ENCODE measurements at places on chromosomes 1 and 21.

DNA sequence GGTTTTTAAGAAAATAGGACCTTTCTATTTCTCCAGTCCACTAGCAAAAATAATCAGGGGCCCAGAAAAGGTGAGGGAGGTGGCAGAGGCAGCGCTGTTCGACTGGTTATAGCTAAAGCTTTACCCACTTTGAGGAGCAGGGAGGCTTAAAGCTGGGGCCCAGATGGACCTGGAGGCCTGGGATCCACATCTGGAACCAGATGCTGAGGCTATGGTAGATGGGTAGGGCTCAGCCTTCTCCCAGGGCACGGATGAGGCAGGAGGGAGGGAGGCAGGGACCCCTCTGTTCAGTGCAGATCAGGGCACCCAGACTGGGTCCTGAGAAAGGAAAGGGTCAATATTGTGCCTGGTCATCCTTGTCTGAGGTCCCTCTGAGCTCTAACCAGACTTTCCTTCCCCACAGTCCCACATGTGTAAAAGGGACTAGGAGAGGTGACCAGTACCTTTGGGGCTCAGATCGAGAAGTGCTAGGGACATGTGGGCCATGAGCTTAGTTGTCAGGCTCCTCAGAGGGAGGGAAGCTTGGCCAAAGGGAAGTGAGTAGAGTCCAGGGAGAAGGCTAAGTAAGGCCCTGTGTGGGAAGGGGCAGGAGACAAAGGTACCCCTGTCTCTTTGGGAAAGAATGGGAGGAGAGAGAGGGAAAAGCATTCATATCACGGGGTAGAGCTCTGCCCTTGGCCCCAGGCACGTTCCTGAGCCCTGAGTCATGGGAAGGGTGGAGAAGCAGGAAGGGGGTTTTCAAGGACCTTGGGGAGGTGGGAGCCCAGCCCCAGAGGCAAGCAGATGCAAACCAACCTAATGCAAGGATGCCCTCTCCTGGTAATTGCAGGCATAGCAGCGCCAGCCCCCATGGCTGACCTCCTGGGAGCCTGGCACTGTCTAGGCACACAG lies 15.4 kb downstream of the LMNA start:
- DNase-seq: peak; percentile 98

GRCh38 chr1:147625362-147625995 lies 44.8 kb downstream of the ACP6 start:
- no peak for DNase-seq

DNA sequence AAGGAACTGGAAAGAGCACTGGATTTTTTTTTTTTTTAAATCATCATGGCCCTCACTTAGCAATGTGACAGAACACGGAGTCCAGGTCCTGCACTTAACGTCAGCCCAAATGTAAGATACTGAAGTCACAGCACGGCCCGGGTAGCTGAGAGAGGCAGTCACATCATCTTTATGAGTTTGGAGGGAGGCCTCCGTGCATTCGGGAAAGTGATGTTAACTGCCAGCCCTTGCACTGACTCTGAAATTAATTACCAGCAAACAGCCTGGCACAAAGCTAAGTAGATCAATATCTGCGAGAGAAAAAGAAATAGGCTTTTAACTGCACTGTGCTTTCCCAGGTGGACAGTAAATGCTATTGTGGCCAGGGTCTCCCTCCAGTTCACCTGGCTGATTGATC lies 109.5 kb upstream of the ADAR start:
- DNase-seq: no peak

- peak; percentile 40 for DNase-seq
Measured at GRCh38 chr1:199273837-199274379, 635.1 kb downstream of the PTPRC start.

DNA sequence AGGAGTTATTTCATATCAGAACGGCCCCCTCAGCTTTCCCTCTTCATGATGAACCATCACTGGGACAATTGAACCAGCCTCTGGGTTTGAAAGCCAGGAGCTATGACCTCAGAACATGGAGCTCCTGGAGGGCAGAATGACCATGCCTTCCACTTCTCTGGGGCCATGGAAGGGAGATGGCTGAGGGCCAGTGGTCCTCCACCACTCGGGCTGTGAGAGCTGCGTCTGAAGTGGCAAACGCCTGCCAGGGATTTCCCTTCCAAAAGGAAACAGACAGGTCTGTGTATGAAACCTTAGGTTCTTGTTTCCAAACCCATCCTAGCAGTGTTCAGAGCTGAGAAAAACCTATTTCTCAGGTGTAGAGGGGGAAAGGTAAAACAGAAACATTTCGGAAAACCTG lies 22.5 kb downstream of the PKP1 start:
- DNase-seq: no peak

GRCh38 chr1:5001466-5001865 lies 347.1 kb downstream of the AJAP1 start:
- DNase-seq: no peak

DNA sequence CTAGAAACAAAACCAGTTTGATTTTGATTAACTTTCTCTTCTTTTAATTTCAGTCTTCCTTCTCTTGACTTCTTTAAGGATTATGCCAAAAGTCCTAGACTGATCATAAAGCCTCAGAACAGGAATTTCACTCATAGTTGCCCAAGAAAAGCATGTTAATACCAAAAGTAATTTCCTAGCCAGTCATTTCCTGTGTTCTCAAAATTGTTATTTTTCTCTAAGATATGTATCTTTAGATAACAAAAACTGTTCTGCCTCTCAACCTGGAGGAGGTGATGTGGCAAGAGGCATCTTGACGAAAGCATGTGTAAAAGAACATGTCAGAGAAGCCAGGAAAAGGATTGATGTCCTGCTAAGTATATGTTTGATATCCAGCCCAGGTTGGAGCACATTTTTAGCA lies 78.0 kb upstream of the IPO9 start:
- peak; percentile 89 for DNase-seq

GRCh38 chr1:198788561-198789064 lies 149.8 kb downstream of the PTPRC start:
- no peak for DNase-seq

GRCh38 chr1:94486990-94487389 lies 54.6 kb downstream of the F3 start:
- DNase-seq: no peak

DNA sequence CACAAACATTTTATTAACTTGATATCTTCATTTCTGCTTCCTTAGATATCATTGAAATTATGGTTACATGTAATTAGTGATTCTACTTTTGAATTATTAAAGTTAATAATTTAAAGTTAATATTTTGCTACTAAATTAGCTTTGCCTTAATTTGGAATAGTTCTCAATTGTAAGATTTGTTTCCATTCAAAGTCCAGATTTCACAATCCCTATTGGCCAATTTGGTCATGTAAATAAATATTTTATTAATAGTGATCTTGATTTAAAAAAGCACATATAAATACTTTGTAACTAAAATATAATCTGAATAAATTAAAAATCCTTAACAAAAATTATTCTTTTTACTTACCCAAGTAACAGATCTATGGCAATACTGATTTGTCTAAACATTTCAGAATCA lies 1558.6 kb downstream of the NCAM2 start:
- no peak for DNase-seq

- no peak for DNase-seq
Measured at GRCh38 chr1:48775831-48776392, 779 bp downstream of the BEND5 start.

DNA sequence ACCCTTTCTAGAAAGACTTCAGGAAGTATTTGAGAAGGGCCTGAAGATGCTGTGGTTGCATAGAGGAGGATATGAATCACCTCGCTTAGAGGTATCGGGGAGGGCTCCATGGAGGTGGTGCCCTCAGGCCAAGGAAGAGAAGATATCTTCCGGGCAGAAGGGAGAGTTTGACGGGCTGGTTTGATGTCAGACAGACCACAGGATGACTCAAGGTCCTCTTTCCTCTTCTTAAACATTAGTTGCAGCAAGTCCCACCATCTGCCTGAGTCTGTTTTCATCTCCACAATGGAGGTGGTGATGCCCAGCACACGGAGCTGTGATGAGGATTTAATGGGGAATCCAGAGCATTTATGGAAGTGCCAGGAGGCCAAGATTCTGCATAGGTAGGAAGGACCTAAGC lies 25.1 kb upstream of the RUNX3 start:
- DNase-seq: peak; percentile 77

DNA sequence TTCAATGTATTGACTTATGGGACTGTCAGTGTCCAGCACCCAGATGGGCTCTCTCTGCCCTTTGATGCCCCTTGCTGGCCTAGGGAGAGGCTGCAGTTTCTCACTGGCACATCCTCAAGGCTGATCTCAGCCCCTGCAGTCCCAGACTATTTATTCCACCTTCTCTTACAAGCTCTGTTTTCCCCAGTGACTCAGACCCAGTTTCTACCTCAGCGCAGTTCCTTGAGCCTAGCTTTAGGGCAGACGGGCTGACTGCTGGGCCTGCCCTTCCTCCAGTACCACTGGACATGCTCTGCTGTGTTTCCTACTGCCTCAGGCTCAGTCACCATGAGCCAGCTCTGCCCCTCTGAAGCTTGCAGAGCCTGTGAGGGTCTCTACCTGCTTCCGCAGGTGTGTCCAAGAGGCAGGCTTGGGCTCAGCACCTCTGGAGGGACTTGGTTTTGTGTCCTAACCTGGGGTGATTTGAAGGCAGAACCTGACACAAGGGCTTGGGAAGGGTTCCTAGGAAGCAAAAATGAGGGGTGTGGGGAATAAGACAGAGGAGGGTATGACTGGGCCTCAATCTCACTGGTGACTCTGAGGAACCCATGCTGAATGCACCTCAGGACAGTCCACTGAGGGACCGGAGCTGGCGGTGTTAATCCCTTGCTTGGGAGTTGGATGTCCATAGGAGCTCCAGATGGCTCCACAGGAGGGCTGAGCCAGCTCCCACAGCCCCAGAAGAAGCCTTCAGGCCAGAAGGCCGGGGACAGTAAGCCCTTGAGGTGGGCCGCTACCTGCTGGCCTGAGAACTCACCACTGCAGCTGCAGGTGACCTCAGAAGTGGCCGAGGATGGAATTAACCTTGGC lies 689.9 kb downstream of the MATN1 start:
- DNase-seq: no peak

DNA sequence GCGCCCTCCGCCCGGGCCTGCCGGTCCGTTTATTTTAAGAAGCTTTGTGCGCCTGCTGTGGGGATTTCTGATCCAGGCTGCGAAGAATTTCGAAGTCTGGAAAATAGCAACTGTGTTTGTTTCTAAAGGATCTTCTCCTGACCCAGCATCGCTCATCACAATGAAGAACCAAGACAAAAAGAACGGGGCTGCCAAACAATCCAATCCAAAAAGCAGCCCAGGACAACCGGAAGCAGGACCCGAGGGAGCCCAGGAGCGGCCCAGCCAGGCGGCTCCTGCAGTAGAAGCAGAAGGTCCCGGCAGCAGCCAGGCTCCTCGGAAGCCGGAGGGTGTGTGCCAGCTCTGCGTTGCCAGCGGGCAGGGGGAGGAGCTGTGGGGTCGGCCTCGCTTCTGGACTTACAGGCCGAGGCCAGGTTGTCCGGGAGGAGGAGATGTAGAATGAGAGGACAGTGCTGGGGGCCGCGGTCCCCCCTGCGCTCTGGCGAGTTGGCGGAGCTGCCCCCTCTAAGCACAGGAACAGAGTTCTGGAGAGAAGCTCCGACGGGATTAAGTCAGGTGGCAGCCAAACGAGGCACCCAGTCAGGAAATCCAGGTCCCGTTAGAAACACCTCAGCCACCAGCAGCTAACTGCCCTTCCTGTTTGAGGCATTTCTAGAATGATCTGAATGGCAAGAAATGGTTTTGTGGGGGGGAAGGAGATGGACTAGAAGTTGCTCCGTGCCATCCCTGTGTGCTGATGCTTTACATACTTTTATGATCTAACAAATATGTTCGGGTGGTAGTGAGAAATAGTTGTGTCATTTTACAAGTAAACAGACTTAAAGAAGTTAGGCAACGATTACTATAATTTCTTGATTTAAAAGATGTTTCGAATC lies 948 bp downstream of the TXLNA start:
- DNase-seq: peak; percentile 58

DNA sequence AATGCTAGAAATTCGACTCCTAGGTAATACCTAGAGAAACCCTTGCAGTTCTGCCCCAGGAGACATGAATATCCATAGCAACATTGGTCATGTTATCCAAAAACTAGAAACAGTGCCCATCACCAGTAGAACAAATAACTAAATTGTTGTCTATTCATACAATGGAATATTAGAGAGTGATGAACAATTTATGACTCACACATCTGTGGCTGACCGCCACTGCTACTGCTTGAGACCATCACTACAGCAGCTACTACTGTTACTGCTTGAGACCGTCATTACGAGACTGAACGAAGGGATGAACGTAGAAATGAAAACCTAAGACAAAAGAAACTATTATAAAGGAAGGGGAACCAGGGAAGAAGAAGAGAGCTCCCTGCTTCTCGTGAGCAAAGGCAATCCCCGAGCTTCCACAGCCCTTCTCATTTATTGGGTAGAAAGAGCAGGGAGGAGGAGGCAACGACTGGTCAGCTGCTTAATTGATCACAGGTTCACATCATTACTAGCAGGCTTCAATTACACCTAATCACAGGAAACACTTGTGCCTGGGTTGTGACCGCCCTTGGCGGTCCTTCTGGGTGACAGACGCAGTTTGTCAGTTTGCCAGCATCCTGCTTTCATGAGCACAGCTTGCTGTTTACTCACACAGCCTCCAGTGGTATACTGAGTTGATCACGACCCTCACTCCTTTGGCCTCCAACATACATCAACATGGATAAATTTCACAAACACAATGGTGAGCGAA lies 14.1 kb upstream of the PADI4 start:
- no peak for DNase-seq

DNA sequence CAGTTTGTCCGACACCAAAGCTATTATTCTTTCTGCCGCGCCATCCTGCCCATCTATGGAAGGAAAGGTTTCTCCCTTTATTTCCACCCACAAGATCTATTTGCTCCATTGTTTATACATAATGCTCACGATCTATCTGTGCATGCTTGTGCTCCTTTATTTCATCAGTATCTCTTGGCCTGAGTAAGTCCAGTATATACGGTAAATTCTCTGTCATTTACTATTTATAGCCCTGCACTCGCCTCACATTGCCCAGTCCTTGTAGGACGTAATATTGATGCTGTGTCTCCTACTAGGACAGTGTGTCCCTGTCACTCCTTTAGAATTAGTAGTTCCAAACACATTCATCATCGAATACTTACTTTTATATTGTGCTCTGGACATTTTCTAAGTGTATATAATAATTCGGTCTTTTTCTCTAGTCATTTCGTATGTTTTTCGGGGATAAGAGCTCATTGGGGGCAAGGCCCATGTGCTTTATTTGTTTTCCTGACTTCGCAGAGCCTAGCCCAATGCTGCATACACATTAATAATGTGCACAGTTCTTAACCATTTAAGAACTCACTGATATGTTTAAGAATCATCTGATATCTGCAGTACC lies 3.1 kb upstream of the NID1 start:
- peak; percentile 24 for DNase-seq

GRCh38 chr1:35563166-35563565 lies 5.6 kb downstream of the NCDN start:
- DNase-seq: no peak

Data from fibroblast of skin of back (primary cell).